ENCODE measurements at places on chromosomes 16 and 17.

DNA sequence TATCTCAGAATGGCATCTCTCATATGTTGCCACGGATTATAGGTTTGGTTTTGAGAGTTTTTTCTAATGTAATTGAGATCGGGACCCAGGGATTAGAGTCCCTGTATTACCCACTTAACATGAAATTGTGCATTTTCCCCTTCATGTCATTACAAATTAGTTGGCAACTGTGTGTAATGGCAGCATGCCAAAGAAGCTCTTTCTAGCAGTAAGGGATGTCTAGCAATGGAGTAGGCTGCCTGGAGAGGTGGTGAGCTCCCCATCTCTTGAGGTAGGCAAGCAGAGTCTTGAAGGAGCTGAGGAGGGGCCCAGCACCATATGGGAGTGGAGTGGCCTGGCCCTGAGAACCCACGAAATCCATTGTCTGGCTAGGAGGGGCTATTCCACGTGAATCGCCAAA, 10.0 kb upstream of the KATNB1 start:
- no peak for DNase-seq

DNA sequence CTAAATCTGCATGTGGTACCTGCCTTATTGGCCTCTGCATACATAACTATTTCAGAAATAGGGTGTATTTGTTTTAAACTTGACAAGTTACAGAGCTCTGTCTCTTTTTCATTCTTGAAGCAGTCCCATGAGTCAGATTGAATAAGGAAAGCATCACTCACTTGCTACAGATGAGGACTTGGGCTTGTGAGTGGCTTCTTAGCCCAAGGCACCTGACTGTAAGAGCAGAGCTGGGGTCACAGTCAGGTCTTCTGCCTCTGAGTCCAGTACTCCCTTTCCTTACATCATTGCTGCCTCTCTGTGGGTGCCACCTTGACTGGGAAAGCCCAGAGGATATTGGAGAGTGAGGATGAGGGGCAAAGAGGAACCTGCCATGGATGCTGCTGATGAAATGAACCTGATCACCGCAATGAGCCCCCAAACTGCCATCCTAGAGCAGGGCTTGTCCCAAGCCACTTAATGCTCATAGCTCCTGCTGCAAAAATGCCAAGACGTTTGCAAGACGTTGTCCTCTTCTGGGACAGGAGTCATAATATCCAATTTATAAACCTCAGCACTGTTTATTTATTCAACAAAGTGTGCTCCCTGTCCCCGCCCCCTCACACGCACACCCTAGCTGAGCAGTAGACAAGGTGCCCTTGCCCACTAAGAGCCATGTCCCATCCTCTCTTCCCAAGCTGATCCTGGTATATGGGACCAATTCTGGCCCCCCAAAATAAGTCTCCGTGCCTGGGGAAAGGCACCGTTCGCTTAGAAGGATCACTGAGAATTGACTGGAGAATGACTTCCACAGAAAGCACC, 74.1 kb downstream of the CCDC182 start:
- DNase-seq: no peak

- no peak for DNase-seq
These were observed 98.0 kb downstream of the CDK5R1 start for GRCh38 chr17:32584792-32585191.

DNA sequence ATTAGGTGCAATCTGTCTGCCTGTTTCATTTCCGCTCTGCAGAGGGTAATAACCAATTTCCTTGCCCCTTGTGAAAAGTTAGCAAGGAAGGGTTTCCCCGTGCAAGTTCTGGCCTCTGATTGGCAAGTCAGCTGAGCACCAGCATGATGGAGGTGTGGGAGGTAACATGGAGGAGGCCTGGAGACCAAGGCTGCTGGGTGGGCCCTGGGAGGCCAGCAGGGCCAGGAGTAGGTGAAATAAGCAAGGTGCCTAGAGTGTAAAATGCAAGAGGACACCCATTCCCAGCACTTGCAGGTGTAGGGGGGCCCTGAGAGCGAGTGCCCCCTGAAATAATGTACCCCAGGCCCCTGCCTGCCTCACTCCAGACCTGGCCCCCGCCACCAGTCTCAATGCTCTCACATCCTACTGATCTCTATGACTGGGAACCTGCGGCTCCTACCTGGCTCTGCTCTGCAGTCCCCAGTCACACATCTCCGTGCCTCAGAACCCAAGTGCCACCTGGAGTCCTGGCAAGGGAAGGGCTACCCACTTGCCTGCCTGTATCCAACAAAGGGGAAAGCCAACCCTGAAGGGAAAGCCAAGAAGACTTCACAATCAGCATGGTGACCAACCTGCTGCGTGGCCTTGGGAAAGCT, 116.2 kb downstream of the C16orf78 start:
- no peak for DNase-seq

- DNase-seq: no peak
These were observed 2.6 kb downstream of the HNF1B start for GRCh38 chr17:37742116-37742761.

DNA sequence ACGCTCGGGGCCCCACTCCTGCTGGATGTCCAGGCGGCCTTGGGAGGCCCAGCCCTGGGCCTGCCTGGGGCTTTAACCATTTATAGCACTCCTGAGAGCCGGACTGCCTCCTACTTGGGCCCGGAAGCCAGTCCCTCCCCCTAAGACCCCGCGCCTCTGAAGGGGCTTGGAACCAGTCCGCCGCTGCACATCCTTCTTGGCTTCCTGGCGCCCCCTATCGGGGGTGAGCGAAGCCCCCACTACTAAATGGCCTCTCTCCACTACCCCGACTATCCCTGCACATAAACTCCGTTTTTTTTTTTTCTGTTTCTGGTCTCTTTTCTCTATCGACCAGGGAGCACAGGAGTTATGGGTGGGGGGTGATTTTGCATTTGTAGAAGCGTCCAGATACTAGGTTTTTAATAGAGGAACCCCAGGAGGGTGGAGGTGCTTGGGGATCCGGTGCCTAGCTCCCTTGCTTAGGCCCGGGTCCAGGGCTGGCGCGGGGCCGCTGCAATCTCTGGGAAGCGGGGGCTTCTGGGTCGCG, 633 bp upstream of the NOL3 start:
- DNase-seq: no peak

Data from large intestine (tissue), 12 donors.